ENCODE measurements at places on chromosomes 12 and 14.

DNA sequence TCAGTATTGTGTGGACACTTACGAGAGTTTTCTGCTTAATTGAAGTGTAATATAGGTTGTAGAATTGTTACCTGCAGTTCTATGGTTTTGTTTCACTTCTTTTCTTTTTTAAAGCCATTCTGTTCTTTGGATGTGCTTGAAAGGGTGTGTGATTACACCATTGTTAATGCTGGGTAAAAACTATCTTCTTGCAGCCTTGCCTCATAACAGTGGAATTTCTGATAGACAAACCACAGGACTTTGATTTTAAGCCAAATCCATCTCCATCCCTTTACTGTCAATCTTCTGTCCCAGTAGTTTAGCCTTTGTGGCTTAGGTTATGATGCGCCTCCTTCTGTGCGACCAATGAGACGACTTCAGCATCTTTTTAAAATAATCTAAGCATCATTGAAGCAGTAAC is 182.3 kb downstream of the PELI2 start:
- no peak for DNase-seq

DNA sequence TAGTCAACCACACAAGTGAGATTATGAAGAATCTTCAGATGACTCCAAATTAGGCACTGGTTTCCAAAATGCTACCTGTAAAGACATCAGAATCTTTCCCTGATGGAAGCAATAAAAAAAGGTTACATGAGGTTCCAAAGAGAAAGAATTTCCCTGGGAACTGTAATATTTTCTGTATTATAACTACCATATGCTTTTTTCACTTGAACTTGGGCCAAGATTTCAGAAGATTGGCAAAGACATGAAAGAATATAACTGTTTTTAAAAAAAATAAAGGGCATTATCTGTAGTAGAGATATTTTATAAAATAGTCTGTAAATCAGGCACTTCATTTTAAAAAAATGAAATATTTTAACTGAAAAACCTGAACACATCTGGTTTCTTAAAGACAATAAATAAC is 12.9 kb downstream of the HECTD1 start:
- no peak for DNase-seq

DNA sequence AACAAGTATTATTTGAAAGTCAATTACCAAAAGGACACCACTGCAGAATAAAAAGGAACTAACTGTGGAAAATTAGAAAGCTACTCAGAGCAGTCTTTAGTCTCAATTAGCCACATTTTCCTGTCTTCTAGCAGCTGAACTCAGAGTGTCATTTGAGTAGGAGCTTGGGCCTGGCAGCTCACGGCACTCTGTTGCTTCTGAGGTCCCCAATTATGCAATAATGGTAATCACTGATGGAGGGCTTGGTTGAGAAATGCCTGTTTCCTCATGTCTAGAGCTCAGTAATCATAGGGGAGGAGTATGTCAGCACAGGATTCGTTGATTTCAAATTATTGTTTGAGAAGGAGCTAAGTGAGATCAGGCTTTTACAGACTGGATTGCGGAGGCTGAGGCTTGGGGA is 108.6 kb downstream of the VRK1 start:
- no peak for DNase-seq

- DNase-seq, result no peak
Observed at GRCh38 chr14:74595006-74595735, 16.9 kb downstream of the LTBP2 start.

DNA sequence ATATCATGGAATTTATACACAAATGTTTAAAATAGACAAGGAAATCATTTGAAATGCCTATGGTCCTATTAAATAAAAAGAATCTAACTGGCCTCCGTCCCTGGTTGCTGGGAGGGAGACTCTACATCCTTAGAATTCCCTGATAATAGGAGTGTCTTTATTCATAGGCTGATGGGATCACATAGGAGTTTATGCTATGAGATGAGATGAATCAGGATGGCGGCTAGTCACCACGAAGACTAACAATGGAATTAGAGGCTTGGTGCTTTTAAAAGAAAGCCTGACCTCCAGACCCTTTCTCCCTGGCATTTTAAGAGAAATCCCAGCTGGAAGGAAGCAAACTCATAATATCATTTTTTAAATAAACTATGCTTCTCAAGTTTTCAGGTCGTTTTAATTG is 69.7 kb downstream of the SEC23A start:
- DNase-seq, result no peak

DNA sequence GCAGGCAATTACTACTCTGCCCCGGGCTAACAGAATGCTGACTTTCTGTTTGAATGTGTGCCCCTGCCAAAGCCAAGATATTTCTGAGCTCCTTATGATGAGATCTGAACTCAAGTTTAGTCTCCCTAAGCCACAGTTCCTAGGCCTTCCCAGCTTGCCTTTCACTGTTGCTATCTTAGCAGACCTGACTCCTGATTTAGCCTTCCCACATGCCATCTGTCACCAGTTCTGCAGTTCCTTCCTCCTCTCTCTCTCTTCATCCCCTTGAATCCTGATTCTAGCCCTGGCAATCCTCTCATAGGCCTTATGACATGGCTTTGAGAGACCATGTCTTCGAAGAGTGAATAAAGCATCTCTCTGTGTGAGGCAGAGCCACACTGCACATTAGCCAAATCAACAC is 12.5 kb upstream of the SAMD4A start:
- DNase-seq, result no peak

DNA sequence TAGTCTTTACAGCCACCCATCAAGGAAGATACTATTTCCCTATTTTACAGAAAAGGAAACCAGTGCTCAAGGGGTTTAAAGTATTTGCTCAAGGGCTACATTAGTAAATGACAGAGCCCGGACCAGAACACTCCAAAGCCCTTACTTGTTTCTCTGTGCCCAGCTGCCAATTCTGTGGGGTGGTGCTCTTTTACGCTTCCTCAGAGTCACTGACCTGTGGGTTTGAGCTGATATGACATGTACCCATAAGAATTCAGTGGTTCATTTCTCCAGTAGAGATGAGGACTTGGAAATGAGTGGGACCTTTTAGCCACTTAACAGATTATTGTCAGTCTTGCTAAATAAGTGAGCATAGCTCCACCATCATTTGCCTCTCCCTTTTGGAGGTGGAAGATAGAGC is 37.4 kb upstream of the NKX2-8 start:
- DNase-seq, result no peak

DNA sequence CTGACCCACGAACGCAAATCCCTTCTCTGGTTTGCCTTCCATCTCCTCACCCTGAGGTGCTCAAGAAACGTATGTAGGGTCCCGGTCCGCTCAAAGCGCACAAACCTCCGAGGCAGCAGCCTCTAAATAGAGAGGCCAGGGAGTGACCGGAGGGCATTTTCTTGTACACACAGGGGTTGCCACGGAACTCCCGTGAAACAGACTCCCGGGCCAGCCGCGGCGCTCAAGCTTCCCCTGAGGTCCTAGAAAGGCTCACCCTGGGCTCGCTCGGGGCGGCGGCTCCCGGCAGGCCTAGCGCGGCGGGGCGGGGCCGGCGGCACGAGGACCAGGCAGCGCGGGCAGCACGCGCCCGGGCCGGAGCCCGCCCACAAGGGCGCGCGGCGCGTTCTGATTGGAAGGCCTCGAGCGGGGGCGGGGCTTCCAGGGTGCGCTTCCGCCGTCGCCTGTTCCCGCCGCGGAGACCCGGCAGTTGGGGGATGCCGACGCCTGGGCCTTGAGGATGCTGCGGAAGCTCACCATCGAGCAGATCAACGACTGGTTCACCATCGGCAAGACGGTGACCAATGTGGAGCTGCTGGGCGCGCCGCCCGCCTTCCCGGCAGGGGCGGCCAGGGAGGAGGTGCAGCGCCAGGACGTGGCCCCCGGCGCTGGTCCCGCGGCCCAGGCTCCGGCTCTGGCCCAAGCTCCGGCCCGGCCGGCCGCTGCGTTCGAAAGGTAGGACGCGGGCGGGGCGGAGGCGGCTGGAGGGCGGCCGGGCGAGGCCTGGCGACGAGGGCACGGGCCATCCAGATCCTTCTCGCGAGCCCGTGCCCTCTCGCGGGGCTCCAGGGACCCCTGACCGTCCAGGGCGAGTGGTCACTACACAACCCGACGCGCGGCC is at the start of gene TDRD9:
Gene TDRD9 (plus strand): TSS at position 446 of the 880 bp plus-strand sequence. CDS start 54 bp downstream, at position 500.
- no peak for DNase-seq

- DNase-seq, result no peak
Observed at GRCh38 chr12:119393677-119394076, 59.1 kb downstream of the CCDC60 start.

- DNase-seq, result no peak
Observed at GRCh38 chr14:67567654-67568053, 32.4 kb downstream of the PIGH start.

GRCh38 chr14:69331206-69331605 is 66.9 kb downstream of the ERH start:
- DNase-seq, result no peak

DNA sequence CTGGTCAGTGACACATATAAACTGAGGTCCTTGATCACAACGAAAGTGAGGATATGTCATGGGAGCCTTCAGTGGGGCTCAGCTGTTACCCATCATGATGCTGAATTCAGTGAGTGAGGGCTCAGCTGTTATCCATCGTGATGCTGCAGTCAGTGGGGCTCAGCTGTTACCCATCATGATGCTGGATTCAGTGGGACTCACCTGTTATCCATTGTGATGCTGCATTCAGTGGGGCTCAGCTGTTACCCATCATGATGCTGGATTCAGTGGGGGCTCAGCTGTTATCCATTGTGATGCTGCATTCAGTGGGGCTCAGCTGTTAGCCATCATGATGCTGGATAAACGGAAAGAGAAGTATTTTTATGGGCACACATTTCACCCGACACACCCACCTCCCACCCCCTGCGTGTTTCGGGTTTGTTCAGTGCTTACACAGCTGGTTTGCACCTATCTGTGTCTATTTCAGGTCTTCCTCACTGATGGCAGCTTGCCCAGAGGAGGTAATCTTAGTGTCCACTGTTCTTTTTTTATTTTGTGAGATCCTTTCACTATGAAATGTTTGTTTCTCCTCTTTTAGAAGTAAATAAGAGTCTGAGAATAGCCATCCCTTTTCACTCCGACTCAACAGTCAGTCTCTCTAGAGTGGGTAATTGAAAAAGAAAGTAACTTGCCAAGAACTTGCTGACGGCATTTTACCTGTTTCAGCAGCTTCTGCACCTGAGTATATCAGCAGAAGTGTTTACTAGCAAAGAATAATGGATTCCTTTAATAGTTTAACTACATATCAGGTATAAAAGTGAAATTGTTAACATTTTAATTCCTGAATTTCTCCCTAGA is 183.0 kb downstream of the ERC1 start:
- no peak for DNase-seq

DNA sequence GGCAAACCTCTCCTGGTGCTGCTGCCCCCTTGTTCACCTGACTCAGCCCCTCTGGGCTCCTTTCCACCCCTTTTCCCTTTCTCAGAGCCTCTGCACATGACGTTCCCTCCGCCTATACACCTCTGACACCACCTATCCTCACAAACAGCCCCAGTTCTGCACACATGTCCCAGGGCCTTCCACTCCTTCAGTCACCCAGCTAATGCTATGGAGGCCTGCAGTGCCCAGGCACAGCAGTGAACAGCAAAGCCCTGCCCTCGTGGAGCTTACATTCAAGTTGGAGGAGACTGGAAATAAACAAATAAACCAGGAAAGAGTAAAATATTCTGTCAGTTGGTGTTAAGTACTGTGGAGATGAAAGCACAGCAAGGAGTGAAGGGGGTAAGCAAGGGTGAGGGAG is 38.5 kb upstream of the MDM1 start:
- DNase-seq, result no peak

GRCh38 chr12:108241986-108242703 is 97.0 kb downstream of the CMKLR1 start:
- no peak for DNase-seq

GRCh38 chr14:104082807-104083206 is 2.7 kb upstream of the ASPG start:
- no peak for DNase-seq

GRCh38 chr14:100586403-100587085 is 673 bp downstream of the BEGAIN start:
- no peak for DNase-seq

- DNase-seq, result no peak
Observed at GRCh38 chr12:125684968-125685790, 619.9 kb downstream of the AACS start.

GRCh38 chr14:31229009-31229408 is 21.4 kb upstream of the HECTD1 start:
- no peak for DNase-seq

GRCh38 chr12:6343518-6343917 is 1.6 kb upstream of the TNFRSF1A start:
- DNase-seq, result no peak

DNA sequence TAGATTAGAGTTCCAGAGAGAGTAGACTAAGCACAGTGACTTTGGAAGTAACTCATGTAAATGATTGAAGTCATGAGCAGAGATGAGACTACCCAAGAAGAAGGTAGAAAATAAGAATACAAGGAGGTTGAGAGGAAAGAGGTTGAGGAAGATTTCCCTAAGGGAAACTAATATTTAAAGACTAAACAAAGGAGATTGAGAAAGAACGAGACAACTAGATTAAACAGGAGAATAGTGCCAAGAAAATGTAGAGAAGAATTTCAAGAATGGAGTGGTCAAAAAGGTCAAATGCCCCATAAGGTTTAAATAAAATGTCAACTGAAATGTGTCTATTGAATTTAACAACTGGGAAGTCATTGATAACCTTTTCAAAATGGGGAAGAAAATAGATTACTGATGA is 59.0 kb downstream of the RPS29 start:
- DNase-seq, result no peak

GRCh38 chr12:109597414-109597794 is 23.8 kb downstream of the MVK start:
- DNase-seq, result no peak

DNA sequence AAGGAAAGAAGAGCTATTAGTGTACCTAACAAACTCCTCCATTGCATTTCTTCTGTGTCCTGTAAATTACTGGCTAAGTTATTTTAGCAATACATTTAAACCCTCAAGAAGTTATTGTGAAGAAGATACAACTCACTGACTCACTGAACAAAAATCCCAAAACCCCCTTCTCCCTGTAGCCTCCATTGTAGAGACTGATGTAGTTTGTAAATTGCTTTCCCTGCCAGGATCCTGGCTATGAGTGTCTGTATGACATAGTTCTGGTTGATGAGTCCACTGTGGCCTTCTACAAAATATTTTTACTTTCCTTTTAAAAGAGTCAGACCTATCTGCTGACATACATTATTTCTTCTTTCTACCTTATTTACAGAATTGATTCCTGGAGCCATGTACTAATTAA is 155.6 kb downstream of the SLC6A15 start:
- no peak for DNase-seq
